ENCODE measurements at places on chromosomes 4 and X.

- no peak for DNase-seq
Measured at GRCh38 chr4:159002950-159003349, 99.9 kb upstream of the RAPGEF2 start.

DNA sequence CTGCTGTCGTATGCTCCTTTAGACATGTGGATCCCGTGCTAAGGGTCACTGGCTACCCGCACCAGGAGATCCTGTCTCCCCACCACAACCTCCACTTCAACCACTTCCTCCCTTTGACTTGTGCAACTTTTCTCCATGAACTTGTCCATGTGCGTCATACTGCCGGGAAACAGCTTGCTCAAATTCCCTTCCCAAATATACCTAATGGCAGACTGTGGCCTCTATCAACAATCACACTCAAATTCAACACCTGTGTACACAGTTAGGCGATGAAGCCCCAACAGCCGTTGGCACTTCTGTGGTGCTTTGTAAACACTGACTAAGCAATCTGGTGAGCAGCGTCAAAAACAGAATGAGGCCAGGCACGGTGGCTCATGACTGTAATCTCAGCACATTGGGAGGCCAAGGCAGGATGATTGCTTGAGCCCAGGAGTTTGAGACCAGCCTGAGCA lies 49.5 kb downstream of the CD99L2 start:
- no peak for DNase-seq

- DNase-seq, result no peak
Measured at GRCh38 chr4:161907590-161907955, 256.2 kb downstream of the FSTL5 start.

DNA sequence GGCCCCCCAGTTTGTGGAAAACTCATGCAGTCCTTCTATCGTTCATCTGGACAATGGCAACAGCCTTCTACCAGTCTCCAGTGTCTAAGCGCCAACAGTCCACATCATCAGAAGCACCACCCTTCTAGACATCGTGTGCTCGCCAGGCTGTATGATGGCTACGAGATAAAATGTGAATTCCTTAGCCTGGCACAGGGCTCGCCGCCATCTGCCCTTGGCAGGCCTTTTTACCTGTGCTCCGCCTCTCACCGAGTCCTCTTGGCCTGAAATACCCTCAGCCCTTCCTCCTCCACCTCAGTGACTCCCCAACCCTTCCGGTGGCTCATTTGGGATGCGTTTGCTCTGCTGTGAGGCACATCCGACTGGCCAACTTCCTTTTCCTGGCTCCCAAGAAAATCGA lies 15.9 kb upstream of the STS start:
- DNase-seq, result no peak

GRCh38 chrX:155009994-155010472 lies 12.5 kb downstream of the F8 start:
- no peak for DNase-seq

DNA sequence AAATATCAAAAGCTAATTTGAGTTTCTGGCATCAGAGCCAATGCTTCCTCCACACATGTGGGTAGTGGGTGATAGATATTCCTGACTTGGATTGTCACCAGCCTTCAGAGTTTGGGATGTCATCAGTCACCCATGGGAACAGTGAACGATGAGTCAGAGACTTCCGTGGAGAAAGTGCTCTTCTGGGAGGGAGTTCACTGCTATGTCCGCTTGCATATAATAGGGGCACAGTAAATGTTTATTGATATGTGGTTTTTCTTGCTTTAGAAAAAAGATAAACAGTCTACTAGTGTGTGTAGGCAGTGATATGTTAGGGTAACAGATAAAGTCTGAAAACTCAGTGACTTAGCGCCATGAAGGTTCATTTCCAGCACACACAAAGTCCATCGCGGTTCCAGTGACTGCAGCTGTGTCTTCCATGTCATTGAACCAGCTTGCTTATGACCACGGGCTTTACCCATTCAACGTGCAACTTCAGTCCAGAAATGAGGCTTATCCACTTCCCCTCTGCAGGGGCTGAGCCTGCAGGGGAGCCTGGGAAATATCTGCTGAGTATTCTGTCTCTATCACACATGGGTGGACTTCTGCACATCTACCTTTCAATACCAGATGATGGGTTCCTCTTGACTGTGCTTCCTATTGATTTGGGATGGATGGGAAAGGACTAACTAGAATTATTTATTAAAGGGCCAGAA lies 87.7 kb upstream of the WWC2 start:
- no peak for DNase-seq

DNA sequence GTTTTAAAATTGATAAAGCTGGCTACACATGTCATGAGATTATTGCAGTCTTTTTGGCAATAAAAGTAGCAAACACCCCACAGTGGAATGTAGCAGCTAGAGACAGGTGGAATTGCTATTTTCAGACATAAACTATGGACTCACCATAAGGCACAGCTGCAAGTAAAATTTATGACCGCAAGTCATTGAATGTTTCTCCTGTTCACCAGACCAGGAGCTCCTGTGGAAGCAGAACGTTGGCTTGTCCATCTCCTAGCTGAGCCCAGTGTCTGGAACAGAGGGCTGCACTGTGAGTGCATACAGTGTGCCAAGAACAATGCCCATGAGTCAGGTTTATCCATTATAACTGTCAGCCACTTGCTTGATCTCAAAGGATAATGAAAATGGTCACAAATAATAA lies 538.2 kb downstream of the INPP4B start:
- no peak for DNase-seq

DNA sequence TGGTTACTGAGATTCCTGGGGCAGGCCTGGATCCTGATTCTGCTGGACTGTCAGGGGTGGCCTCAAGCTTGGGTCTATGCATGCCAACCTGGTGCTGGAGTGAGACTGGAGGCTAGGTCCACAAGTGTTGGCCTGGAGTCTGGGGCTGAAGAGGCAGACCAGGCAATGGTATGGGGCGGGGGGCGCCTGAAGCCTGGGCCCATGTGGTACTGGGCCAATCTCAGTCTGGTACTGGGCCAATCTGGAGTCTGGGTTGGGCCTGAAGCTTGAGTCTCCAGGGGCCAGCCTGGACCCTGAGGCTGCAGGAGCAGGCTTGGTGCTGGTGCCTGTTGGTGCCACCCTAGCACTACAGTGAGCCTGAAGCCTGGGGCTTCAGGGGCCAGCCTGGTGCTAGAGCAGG lies 108.9 kb upstream of the ZCCHC13 start:
- no peak for DNase-seq

- DNase-seq, result no peak
Measured at GRCh38 chr4:184349283-184350039, 124.9 kb downstream of the IRF2 start.

- DNase-seq, result no peak
Measured at GRCh38 chrX:18884916-18885315, 99.0 kb downstream of the PHKA2 start.

DNA sequence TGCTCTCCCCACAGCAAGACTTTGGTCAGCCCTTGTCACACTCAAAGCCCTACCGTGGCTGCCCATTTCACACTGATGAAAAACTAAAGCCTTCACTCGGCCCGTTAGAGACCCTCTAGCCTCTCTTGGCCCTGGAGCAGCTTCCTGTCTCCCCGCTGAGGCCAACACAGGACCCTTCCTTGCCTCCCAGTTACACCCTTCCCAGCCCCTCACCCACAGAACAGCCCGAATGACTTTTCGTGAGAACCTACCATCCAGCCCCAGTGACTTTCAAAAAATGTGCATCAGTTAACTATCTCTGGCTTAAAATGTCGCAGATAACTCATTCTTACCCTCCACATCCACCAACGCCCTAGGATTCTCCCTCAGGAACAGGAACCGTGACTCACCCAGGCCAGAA lies 756 bp upstream of the TAF9B start:
- no peak for DNase-seq

DNA sequence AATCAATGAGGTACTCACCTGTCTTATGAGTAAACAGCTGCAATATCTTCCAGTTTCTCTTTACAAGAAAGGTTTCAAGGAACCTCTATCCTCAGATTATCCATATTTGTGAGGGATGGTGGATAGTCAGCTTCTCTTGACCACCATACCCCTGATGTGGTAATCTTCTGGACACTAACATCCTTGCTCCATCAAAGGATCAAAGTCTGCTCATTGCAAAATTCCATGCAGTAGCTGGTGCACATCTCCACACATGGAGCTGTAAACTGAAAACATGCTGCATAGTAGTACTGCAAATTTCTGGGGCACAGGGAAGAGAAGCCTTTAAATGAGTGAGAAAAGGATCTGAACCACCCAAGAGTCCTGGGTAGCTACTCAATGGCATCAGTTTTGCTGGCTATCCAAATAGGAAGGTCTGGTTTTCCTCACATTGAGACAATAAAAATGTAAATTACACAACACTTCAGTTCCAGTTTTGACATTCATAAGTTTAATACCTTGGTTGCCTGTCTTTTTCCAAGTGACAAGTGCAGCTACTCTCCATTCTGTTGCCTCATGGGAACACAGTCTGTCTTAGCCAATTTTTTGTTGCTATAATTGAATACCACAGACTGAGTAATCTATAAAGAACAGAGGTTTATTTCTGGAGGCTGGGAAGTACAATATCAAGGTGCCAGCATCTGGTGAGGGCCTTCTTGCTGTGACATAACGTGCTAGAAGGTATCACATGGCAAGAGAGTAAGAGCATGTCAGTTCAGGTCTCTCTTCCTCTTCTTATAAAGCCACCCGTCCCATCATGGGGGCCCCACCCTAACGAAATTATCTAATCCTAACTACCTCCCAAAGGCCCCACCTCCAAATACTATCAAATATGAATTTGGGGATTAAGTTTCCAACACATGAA lies 34.4 kb upstream of the ARHGEF6 start:
- no peak for DNase-seq

GRCh38 chrX:107729558-107730297 lies 45.9 kb downstream of the TSC22D3 start:
- no peak for DNase-seq

- no peak for DNase-seq
Measured at GRCh38 chr4:38563707-38564495, 100.1 kb upstream of the KLF3 start.

DNA sequence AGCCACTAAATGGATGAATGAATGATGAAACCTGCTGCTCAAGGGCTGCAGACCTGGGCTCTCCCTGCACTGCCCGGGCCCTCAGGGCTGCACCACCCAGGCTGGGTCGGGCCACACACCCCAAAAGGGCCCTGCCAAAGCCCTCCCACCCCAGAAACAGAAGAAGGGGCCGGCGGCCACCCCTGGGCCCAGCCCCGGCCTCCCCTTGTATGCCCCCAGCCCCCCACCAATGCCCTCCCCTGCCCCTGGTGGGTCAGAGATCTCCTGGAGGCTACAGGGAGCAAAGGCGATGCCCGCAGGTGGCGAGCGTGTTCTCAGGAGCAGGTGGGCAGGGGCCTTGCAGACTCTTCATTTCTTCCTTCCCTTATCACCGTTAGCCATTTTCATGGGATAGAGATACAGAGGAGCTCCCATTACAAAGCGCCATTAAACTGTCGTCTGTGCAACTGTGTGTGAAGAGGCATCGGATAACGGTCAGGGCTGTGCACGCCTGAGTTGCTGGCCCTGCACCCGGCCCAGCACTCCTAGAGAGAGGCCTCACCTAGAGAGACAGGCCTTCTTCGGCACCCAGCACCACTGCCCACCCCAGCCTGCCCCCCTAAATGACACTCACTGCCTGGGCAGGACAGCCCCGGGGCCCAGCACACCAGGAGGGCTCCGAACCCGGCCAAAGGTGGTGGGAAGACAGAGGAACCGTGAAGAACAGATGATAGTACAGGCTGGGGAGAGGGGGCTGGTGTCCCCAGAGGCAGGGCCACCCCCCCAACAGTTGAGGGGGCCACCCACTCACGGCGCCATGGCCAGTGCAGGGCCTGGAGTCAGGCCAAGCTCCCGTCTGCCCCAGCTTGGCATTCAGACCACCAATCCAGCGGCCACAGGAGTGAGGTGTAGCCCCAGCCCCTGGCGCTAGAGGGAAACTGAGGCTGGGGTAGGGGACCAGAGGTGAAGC lies 133.7 kb downstream of the FAM53A start:
- DNase-seq, result no peak

GRCh38 chr4:145933134-145933533 lies 5.5 kb downstream of the ZNF827 start:
- no peak for DNase-seq

GRCh38 chrX:6732101-6732500 lies 197.2 kb upstream of the VCX3A start:
- no peak for DNase-seq

DNA sequence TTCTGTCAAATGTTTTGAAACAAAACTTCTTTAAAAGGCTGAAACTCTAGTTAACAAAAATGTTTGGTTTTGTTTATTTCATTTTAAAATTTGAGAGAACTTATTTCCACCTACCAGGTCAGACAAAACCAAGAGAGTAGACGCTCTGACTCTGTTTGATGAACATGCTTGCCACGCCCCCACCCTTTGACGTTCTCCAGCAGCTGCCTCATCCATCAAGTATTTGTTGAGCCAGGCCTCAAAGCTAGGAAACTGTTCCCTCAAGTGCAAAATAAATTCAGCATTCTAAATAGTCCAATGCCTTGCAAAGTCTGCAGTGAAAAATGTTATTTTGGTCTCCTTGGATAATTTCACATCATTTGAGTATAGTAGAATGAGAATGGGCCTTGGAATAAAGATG lies 121.6 kb downstream of the GUCY2F start:
- no peak for DNase-seq

DNA sequence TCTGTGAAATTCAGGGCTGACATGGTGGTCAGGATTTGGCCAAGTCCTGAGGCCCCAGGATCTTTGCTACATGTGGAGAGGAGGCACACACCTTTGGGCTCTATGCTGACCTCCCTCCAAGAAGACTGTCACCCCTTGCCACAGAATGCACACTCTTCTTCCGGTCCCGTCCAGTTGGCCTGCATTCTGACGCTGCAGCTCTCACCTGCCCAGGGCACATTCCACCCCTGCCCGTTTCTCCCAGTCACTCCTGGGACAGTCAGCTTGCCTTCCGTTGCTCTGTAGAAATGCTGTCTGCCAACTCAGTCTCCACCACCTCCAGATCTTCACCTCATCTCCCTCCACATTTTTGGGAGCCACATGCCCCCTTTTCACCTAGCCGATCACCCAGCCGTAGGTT lies 76.7 kb downstream of the SHROOM2 start:
- no peak for DNase-seq

DNA sequence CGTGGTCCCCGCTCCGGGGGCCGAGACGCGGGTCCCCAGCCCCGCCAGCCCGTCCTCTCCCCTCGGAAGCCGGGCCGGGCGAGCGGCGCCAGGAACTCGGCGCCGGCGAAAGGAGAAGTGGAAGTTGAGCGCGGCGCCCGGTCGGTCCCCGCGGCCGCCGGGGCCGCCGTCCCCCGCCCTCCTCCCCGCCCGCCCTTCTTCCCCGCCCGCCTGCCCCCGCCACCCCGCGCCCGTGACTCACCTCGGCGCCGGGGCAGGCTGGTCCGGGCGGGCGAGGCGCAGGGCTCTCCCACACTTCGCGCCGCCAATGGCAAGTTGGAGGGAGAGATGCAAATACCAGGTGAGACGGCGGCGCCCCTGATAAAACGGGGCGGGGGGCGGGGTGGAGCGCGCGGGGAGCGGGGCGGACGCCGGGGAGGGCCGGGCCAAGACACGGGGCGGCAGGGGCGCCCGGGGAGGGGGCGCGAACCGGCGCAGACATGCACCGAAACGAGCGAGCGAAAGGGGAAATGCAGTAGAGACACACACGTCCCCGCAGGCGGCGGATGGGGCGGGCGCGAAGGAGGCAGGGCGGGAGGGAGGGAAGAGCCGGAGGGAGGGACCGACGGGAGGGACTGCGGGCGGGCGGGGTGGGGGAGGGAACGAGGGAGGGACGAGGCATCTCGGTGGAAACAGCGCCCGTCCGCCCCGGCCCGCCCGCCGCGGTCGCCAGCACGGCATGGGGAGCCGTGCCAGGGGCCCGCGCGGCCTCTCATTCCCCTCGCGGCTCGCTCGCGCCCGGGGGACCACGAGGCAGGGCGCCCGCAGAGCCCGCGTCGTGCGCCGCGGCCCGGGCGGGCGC lies at the start of gene ELF4:
Gene ELF4 (minus strand): TSS at position 119 of the 841 bp plus-strand sequence. CDS start 29,167 bp downstream, outside the sequence.
- DNase-seq, result no peak
